CD4-positive, alpha-beta T cell (primary cell): ENCODE measurements at places on chromosomes 11 and 22.

GRCh38 chr11:126862664-126863243, 137.8 kb downstream of the KIRREL3 start:
- no peak for DNase-seq

- no peak for DNase-seq
Observed at GRCh38 chr11:47400768-47401279, 7.6 kb upstream of the SLC39A13 start.

DNA sequence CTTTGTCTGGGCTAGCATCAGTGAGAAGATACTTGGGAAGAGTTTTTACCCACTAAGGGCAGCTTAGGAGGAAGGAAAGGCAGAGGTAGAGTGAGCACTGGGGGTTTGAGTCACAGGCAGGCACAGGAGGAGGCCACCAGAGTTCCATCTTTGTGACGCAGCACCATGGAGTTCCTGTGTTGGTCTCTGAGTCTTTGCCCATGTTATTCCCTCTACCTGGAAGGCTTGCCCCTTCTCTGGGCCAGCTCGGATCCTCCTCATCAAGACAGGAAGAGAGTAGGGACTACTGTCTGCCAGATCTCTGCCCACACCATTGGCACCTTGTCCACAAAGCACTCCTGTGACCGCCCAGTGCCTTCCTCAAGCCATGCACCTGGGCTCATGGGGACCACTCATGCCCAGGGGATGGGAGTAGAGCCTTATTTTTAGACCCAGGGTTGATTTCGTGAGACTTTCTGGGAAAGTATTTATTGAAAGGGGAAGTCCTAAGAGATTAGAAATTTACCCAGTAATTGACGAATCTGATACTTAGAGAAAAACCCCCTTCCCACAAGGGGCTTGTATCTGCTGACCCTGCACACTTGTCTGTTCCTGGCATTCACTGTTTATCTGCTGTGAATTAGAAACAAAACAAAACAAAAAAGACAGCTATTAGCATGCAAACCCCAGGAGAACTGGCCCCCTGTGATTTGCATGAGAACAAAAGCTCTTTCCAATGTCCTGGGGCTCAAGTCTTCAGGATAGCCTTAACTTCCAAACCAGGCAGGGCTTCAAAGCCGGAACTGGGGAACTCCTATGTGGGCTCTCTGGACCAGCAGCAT, 35.9 kb upstream of the MYEOV start:
- no peak for DNase-seq

GRCh38 chr22:30313527-30314363, 13.0 kb downstream of the TBC1D10A start:
- no peak for DNase-seq

DNA sequence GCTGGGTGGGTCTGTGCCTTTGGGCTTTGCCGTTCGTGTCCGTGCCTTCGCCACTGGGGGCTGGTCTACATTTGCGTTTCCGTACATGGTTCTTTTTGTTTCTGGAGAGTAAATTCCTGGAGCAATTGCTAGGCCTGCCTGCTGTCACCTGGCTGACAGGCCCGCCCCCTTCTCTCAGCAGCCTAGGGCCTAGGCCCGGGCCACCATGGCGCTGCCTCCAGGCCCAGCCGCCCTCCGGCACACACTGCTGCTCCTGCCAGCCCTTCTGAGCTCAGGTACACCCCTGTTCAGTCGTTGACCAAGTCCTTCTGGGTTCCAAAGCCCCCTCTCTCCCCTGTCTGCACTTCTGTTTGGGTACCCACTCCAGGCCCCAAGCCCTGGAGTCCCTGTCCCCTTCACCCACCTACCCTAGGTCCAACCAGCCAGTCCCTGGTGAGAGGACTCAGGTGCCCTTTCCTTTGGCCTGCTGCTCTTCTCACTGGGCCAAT, 649 bp downstream of the TMEM25 start:
- DNase-seq: no peak

DNA sequence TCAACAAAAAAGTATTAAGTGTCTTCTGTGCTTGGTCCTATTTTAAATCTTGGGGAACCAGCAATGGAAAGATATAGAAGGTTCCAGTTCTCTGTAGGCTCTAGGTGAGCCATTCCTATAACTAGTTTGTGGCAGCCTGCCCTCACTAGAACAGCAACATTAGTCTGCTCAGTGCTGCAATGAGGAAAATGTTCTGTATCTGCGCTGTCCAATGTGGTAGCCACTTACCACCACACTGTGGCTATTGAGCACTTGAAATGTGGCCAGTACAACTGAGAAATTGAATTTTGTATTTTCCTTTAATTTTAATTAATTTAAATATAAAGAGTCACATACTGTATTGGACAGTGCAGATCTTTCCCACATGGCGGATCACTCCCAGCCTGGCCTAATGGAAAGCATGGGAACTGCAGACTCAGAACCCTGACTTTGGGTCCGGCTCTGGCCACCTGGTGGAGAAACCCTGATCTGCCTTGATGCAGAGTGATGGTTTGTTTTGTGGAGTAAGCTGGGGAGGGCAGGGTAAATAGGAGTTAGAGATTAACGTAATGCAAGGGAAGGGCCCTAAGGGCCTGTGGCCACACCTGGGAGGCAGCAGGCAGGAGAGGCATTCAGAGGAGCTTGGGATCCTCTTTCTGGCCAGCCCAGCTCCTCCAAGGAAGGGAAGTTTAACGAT, 101.0 kb downstream of the ME3 start:
- DNase-seq: no peak

DNA sequence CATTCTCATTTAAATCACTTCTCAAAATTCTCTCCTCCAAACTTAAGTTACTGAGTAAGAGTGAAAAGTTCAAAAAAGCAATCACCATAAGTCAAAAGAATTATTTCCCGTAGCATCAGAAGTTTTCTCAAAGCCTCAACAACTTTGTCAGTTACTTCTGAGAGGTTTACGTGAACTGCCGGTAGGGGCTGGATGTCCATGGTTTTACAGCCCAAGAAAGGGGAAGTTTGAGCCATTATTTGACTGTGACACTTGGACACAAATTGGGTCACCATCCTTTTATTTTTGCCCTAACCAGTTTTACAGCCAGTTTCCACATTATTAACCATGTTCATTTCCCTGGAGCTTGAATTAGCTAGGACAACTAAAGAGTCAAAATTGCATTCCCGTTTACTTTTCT, 7.5 kb downstream of the POU2AF3 start:
- DNase-seq: no peak

DNA sequence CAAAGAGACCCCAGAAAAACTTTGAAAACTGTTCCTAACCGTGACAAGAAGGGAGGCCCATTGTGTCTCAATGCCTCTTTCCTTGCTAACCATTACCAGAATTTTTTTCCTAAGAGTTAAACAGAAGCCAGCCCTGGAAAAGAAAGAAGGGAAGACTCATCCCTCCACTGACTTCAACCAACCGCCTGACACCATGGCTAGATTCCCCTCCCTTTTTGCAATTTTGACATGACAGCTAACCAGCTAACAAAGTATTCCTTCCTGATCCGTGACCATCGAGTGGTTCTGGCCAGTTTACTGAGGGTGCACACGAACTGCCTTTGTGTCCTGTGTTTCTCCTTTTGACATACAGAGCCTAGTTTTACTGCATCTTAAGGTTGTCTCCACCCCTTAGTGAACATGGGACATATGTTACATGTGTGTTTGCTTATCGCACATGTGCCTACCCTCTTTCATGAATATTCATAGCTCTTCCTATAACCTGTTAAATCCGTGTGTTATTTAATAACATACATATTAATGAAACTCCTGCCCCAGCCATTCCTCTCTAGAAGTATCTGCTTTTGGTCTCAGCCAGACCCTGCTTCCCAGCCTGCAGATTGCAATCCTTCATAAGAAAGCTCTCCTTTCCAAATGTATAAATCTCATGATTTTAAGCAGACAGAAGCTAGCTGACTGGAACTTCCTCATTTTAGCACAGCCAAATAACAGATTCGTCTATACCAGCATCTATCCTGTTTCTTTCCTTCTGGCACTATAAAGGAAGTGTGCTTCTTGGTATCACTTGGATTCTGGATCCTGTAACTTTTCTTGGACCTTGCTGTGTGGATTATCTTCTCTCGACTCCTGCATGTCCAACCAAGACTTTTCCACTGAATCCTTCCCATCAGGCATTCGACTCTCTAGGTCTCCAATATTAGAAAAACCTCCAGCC, 37.8 kb downstream of the RASSF10 start:
- DNase-seq: no peak

DNA sequence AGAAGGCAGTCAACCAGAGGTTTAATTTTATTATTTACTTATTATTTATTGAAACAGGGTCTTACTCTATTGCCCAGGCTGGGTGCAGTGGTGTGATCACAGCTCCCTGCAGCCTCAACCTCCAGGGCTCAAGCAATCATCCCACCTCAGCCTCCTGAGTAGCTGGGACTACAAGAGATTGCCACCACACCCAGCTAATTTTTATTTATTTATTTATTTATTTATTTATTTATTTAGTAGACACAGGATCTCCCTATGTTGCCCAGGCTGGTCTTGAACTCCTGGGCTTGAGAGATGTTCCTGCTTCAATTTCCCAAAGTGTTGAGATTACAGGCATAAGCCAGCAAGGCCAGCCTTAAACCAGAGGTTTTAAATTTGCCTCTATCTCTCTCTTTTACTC, 83.1 kb downstream of the RCN1 start:
- no peak for DNase-seq

DNA sequence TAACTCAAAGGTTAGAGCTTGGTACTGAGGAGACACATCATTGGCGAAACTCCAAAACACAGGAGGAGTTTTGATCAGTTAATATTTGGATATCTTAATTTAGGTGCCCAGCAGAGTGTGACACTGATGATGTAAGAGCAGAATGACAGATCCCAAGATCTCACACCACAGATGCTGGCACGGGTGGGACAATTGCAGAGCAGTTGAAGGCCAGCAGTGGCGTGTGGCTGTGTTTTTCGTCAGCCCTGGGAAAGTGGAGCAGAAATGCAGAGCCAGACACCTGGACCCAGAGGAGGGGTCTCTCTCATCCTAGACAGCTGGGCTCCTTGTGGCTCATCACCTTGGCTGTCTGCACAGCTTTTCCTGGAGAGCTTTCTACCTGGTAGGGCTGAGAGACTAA, 59.7 kb upstream of the CTTN start:
- DNase-seq: no peak

DNA sequence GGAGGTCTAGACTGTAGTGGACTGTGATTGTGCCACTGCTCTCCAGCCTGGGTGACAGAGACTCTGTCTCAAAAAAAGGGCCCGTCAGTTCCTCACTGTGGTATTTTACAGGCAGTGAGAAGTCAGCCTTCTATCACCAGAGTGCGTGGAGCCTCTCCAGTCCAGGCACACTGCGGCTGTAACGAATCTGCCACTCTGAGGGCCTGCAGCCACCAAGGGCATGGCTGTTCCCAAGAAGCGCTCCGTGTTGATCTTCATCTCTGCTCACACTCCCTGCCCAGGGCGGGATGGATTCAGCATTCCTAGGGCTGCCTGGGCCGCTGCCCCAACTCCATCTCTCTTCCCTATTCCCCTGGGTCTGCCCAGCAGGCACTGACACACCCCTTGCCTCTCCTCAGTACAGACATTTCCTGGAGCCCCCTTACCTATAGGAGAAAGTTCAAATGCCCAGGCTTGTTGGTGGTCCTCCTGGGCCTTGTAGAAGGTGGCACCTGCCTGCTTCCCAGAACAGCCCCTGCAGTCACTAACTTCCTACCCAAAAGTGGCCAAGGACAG, 148.4 kb downstream of the CACNA1I start:
- no peak for DNase-seq

DNA sequence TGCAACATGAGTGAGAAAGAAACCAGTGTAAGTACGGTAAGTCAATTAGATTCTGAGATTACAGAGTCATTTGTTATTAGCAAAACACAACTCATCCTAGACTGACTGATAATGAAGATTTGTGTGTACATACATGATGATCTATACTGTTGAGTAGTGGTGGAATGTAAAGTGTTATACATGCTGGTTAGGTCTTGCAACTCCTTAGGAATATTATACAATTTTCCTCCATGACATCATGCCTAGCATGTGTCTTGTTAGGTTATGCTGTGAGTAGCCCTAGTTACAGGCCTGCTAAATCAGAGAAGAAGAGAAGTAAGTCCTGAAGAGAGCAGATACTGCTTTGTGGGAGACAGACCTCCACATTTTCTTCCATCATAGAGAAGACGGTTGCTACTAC, 880.6 kb downstream of the LUZP2 start:
- no peak for DNase-seq

DNA sequence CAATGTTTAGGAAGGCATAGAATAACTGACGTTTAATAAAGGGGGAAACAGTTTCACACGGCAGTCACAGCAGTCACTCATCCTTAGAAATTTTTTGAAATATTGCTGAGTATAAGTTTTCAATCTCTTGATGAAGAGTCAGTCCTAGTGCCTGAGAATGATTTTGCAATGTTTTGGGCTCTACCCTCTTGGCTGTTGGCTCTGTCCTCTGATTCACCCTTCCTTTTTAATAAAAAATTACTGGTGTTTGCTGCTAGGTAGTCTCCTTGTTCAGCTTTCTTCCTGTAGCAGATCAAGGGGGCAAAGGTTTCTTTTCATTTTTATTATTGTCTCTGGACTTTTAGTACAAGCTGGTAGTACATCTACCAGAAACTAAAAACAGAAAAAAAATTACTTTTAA, 194.3 kb upstream of the ANO3 start:
- DNase-seq: no peak

DNA sequence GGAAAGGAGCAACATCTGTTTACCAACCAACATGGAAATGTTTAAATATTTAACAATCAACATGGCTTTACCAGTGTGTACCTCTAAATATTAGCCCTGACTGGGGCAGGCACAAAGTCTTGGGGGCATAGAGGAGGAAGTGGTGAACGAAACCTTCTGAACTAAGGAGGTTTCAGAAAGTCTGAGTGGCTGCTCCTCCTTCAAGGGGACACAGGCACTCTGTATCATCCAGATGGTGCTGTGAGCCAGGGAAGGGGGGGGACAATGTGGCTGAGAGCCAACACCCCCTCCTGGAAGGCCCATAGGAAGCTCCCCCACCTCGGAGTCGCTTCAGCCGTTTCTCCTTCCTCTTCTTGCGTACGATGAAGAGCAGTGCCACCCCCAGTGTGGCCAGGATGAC, 107.7 kb downstream of the CEP164 start:
- DNase-seq: no peak

DNA sequence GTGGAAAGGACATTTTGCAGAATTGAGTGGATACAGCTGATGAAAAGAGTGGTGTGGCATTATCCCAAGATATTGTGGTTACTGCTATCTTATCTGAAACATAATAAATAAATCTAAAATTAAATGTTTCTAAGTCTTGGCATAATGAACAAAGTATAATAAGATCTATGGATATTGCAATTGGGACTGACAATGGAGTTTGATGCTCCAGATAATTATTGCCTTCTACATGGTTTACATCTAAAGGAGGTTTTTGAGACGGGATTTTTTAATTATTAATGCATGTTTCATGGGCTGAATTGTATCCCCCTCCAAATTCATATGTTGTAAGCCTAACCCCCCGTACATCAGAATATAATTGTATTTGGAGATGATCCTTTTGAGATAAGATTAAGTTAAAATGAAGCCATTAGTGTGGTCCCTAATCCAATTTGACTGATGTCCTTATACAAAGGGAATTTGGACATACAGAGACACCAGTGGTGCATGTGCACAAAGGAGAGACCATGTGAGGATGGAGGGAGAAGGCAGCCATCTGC, 198.5 kb downstream of the MSANTD4 start:
- DNase-seq: no peak

- no peak for DNase-seq
Observed at GRCh38 chr22:23478175-23478574, 101.9 kb downstream of the IGLL1 start.
